ENCODE measurements at places on chromosomes 11 and 22. TPM values are rescaled to one million over a fixed set of nuclear protein-coding genes. Genes with fewer than 3 reads are reported as not detected.

GRCh38 chr11:105034813-105035620, at the start of gene CASP1:
CASP1 (minus strand) TSS chr11:105035144; CDS start chr11:105035113, 31 bp downstream.
- H3K4me3 ChIP-seq: no peak within 1 kb of the TSS
- H3K27me3 ChIP-seq: no peaks in the 10 kb centered on the region
- H3K36me3 ChIP-seq: no peaks in the 10 kb centered on the region
- DNase-seq: peak; percentile 19
- H3K27ac ChIP-seq: no peak within 1 kb of the TSS
- H3K4me1 ChIP-seq: no peaks in the 10 kb centered on the region

GRCh38 chr11:63598556-63598955, 15.7 kb downstream of the PLAAT3 start:
- no peak overlapping the region for H3K27ac ChIP-seq
- H3K36me3 ChIP-seq: peaks cover 2% of the 10 kb centered on the region
- H3K4me1 ChIP-seq: no peaks in the 10 kb centered on the region
- H3K4me3 ChIP-seq: no peak overlapping the region
- no peaks in the 10 kb centered on the region for H3K27me3 ChIP-seq
- no peak for DNase-seq

GRCh38 chr11:78031629-78032028, 8.6 kb upstream of the KCTD14 start:
- no peaks in the 10 kb centered on the region for H3K27me3 ChIP-seq
- H3K27ac ChIP-seq: no peak overlapping the region
- no peaks in the 10 kb centered on the region for H3K36me3 ChIP-seq
- H3K4me3 ChIP-seq: no peak overlapping the region
- H3K4me1 ChIP-seq: peaks cover 31% of the 10 kb centered on the region

The TBX10 gene
- not detected for total RNA-seq

GRCh38 chr22:48098243-48098920, 1335.9 kb downstream of the TBC1D22A start:
- H3K27ac ChIP-seq: no peak overlapping the region
- H3K4me3 ChIP-seq: no peak overlapping the region
- H3K4me1 ChIP-seq: no peaks in the 10 kb centered on the region
- no peaks in the 10 kb centered on the region for H3K27me3 ChIP-seq
- no peaks in the 10 kb centered on the region for H3K36me3 ChIP-seq
- DNase-seq: no peak

Measured in PC-3 (cell line).